ENCODE measurements at places on chromosomes 3 and 15. TPM values are rescaled to one million over a fixed set of nuclear protein-coding genes. Genes with fewer than 3 reads are reported as not detected.

The NMNAT3 gene
- 7.1 TPM for total RNA-seq

The ARL14 gene
- 1.9 TPM for total RNA-seq

The ERC2 gene
- total RNA-seq = 6.1 TPM

The MAP6D1 gene
- total RNA-seq = 3.2 TPM

The AGTR1 gene
- 0.90 TPM for total RNA-seq

The SCAANT1 gene
- total RNA-seq = not detected

The ANKRD63 gene
- total RNA-seq = 1.5 TPM

DNA sequence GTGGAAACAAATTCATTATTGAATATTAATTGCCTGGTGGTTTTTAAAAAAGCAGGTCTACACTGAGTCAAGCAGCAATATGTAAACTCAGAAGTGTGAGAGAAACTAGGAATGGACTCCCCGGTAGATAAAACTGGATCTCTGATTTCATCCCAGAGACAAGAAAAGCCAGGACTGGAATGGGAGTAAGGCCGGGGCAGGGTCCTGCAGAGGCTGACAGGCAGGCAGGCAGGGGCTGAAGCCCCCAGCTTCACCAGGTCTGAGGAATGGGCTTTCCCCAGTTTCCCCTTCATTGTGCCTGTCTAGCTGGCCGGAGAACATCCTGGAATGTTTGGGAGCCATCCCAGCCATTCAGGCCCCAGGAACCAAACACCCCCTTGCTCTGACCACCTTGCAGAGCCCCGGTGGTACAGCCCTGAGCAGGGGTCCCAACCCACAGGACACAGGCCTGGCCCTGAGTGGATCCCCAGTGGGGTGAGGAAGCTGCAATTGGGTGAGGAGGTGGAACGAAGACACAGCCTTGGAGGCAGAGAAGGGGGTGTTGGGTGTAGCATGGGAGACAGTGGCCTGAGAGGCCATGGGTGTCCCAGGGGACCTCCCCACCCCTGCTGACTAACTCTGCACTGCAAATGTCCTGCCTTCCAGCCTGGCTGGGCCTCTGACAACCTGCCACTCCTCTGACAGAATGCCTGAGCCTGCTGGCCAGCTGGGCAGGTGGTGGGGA lies 31.7 kb upstream of the XYLB start:
- no peak overlapping the region for H3K4me3 ChIP-seq
- peaks cover 5% of the 10 kb centered on the region for H3K4me1 ChIP-seq
- DNase-seq = no peak
- H3K27ac ChIP-seq = no peak overlapping the region
- peaks cover 7% of the 10 kb centered on the region for H3K27me3 ChIP-seq

- H3K36me3 ChIP-seq = no peaks in the 10 kb centered on the region
- no peaks in the 10 kb centered on the region for H3K4me1 ChIP-seq
- H3K4me3 ChIP-seq = no peak overlapping the region
Observed at GRCh38 chr15:31463521-31464102, 137.0 kb downstream of the KLF13 start.

DNA sequence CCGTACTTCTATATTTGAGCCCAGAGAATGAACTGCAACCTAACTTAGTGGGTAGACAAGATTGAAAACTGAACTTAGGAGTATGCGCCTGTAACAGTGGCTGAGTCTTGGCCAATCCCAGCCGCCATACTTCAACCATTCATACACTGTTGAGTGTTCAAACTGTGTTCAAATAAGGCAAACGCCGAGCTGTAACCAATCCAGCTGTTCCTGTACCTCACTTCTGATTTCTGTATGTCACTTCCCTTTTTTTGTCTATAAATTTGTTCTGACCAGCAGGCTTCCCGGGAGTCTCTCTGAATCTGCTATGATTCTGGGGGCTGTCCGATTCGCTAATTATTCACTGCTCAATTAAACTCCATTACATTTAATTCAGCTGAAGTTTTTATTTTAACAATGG lies 58.6 kb upstream of the TPM1 start:
- H3K36me3 ChIP-seq = no peaks in the 10 kb centered on the region
- no peaks in the 10 kb centered on the region for H3K27me3 ChIP-seq
- peaks cover 17% of the 10 kb centered on the region for H3K4me1 ChIP-seq
- no peak overlapping the region for H3K27ac ChIP-seq
- DNase-seq = no peak

DNA sequence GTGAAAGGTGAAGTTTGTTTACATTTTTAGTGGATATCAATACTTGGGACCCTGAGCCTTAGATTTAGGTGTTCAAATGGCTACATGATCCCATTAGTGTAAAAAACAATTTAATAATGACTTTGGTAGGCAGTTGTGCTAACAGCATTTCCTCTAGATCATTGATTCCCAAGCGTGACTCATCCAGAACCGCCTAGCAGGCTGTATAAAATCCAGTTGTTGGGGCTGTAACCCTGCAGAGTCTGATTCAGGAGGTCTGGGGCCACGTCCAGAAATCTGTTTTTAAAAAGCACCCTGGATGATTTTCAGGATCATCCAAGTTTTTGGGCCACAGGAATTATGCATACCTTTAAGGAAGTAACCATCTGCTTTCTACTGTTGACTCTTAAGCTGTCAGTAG lies 156.4 kb downstream of the TP63 start:
- H3K27me3 ChIP-seq = no peaks in the 10 kb centered on the region
- no peak overlapping the region for H3K27ac ChIP-seq
- DNase-seq = no peak
- H3K4me3 ChIP-seq = no peak overlapping the region
- no peaks in the 10 kb centered on the region for H3K36me3 ChIP-seq
- no peaks in the 10 kb centered on the region for H3K4me1 ChIP-seq

DNA sequence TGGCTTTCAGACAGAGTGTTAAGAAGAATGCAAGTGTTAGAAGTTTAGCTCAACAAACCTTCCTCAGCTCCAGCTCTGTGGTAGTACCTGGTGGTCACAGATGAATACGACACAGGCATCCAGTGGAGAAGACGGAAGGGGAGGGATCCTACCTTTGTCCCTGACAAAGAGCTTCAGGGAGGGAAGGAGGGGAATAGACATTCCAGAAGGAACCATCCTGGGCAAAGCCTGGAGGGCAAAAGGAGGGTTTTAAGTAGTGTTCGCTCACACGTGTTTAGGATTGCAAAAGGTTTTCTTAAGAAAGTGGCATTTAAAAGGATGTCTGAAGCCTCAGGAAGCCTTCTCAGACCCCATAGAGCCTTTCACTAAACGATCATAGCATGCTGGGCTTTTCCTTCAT lies 2.8 kb downstream of the CHCHD4 start:
- peaks cover 23% of the 10 kb centered on the region for H3K4me1 ChIP-seq
- H3K27me3 ChIP-seq = no peaks in the 10 kb centered on the region
- peaks cover 14% of the 10 kb centered on the region for H3K36me3 ChIP-seq
- peak; percentile 13 for DNase-seq
- peak overlapping the region; percentile 97 for H3K4me3 ChIP-seq
- H3K27ac ChIP-seq = no peak overlapping the region

- H3K27me3 ChIP-seq = peaks cover 12% of the 10 kb centered on the region
- no peaks in the 10 kb centered on the region for H3K36me3 ChIP-seq
- no peak for DNase-seq
- peak overlapping the region; percentile 19 for H3K4me3 ChIP-seq
Observed at GRCh38 chr3:169348929-169349621, 314.4 kb downstream of the MECOM start.
